ENCODE measurements at places on chromosomes 16 and 17.

GRCh38 chr16:89066721-89067120 is 26.9 kb upstream of the ACSF3 start:
- DNase-seq, result no peak

- DNase-seq, result no peak
Measured at GRCh38 chr17:43025766-43026537, 921 bp downstream of the RND2 start.

DNA sequence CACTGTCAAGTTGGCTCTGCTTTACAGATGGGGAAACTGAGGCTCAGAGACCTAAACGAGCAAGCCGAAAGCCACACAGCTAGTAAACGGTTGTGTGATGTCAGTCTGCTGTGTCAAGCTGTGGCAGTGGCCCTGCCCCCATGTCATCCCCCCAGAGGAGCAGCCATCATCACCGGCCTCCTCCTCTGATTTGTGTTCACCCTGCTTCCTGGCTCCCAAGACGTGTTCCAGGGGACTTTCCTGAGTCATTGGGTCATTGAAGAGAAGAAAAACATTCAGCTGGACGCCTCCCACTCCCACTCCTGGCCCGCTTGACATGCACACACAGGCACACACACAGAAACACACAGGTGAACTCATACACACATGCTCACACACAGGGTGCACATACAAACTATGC is 54.0 kb upstream of the CIBAR2 start:
- DNase-seq, result no peak

GRCh38 chr17:42985225-42985624 is 4.9 kb downstream of the RUNDC1 start:
- no peak for DNase-seq

GRCh38 chr16:79210607-79211006 is 389.9 kb downstream of the MAF start:
- DNase-seq, result no peak

- DNase-seq, result no peak
Measured at GRCh38 chr17:75777296-75777922, 7.2 kb upstream of the UNK start.

DNA sequence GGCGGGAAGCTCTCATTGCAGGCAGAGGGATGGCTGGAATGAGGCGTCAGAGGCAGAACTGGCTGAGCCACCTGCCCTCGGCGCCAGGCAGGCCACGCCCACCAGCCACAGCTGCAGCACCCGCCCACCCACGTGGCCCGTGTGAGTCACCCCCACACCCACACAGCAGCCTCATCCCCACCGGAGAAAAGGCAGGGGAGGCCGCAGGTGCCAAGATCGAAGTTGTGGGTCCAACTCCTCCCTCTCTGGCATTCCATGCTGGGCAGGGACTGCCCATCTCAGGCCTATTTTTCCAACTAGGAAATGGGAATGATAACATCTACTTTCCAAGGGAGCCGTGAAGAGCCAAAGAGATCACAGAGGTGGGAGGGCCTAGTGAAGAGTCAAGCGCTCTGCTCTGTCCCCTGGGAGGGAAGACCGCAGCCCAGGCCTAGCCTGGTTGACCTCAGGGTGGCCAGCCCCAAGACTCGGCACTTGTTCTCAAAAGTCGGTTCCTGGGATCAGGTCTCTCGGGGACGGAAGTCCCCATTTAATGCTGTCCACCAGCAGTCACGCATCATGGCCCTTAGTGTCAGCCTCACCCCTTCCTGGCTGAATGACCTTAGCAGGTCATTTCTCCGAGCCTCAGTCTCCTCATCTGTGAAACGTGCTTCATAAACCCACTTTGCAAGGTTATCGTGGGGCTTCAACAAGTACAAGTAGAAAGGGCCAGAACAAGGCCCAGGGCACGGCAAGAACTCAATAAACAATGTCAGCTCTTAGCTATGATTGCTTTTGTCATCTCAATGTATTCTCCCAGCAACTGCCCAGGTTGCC is at the start of gene TRPV3:
TRPV3 (minus strand) TSS at position 45 of the 816 bp plus-strand sequence. CDS start 2,962 bp downstream, outside the sequence.
- peak; percentile 80 for DNase-seq

DNA sequence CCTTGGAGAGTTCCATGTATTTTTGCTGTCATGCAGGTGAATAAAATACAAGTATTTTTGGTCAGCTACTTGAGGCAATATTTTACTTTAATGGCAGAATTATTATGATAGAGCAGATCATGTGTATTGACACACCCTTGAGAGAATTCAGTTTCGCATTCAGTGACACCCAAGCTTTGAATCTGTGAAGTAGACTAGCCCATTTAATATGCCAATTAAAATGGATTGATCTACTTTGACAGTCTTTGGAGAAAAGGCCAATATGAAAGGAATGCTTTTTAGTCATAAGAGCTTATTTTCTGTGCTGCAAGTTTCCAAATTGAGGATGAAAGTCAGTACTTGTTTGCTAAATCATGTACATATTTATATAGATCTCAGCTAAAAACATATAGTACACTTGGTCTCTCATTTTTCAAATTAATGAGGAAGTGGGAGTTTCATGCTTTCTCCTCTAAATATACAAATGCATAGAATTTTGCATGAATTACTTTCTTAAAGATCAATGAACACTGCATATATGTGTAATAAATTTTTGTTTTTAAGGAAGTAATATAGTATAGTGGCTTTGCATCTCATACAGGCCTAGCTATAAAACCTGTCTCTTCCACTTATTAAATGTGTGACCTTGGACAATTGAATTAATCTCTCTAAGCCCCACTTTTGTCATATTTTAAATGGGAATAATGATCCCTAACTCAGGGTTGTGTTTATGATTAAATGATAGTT is 161.5 kb downstream of the PHKB start:
- DNase-seq, result no peak

DNA sequence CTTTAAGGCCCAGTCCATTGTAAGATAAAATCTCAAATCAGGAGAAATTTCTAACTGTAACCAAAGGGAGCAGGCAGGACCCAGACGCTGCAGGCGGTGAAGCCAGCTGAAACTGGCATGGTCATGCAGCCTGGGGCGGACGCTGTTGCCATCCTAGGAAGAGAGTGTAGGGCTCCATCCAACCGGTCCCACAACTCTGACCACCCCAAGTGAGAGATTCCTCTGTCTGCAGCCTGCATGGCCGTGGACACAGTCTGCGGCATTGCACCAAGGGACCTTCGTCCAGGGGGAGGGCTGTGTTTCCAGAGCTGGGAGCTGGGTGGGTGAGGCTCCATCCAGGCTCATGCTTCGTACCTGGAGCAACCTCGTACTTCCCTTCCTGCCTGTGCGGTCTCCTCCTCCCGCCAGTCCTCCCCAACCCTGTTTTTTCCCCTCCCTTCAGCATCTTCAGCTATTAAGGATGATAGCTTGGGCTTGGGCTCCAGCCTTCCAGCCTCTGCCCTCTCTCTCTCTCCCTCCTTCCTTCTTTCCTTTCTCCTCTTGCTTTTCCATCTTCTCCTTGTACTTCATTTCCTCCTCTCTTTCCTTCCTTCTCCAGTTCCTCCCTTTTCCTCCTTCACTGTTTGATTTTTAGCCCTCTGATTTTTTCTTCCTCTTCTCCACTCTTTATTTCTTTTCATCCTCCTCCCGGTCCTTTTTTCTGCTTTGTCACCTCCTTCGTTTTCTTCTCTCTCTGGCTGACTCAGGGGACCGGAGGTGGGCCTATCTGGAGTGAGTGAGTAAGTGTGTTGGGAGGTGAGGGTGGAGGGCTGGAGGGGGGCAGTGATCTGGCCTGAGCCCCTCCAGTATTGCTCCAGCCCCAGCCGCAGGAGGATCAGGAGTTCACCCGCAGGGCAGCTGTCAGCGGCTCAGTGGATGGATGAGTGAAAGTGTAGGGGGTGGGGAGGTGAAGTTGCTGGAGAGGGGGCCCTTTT is 17.0 kb upstream of the LHX1 start:
- peak; percentile 63 for DNase-seq

- DNase-seq, result no peak
Measured at GRCh38 chr16:11175787-11176341, 80.1 kb downstream of the SOCS1 start.

DNA sequence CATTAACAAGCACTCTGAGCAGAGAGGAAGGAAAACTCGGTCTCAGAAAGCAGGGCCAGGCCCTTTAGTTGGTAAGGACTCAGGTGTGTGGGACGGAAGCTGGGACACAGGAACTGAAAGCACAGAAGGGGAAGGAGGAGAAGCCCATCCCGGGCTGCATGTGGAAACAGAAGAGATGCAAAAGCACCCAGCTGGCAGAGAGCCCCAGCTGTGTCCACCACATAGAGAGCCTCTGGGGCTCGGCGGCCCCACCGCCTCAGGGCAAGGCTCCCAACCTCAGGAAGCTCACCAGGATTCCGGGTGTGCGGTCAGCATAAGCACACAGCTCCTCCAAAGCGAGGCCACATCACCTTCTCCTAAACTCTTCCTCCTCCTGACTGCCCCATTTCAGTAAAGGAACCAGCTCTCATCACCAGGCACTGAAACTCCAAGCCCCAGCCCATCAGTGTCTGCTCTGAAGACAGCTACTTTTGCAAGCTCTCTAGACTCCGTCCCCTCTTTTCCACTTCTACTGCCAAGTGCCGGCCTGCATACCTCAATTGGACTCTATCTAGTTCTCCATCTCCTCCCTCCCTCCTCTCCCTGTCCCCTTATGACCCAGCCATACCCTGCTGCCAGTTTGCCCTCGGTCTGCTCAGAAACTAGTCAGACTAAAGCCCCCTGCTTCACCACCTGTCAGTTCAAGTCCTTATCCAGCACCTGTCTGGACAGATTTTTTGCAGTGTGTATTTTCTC is 6.0 kb downstream of the ST3GAL2 start:
- no peak for DNase-seq

GRCh38 chr16:7861891-7862582 is 529.4 kb downstream of the RBFOX1 start:
- no peak for DNase-seq

- DNase-seq, result peak; percentile 60
Measured at GRCh38 chr16:54285414-54286089, 1.0 kb downstream of the IRX3 start.

DNA sequence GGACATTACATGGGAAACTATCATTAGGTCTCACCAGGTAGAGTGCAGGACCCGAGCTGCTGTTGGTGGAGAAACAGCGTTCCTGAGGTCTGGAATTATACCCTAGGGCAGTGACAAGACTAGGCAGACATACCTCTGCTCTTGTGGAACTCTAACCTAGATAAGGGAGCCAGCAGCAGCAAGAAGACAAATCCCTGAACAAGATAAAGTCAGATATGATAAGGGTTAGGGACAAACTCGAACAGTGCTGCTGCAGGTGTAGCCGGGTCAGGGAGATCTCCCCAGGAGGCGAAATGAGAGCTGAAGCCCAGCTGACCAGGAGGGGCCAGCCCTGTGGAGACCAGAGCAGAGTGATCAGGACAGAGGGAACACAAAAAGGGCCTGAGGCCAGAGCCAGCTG is 34.7 kb downstream of the ARSG start:
- no peak for DNase-seq

GRCh38 chr16:5905935-5906334 is 808.3 kb upstream of the EEF2KMT start:
- DNase-seq, result no peak
